Activated T-helper 1 cell treated with Interleukin-2 at 50 U/mL for 16 hours (primary cell): ENCODE measurements at places on chromosomes 5 and 9.

GRCh38 chr5:9187614-9188013 lies 358.3 kb downstream of the SEMA5A start:
- no peak for DNase-seq

DNA sequence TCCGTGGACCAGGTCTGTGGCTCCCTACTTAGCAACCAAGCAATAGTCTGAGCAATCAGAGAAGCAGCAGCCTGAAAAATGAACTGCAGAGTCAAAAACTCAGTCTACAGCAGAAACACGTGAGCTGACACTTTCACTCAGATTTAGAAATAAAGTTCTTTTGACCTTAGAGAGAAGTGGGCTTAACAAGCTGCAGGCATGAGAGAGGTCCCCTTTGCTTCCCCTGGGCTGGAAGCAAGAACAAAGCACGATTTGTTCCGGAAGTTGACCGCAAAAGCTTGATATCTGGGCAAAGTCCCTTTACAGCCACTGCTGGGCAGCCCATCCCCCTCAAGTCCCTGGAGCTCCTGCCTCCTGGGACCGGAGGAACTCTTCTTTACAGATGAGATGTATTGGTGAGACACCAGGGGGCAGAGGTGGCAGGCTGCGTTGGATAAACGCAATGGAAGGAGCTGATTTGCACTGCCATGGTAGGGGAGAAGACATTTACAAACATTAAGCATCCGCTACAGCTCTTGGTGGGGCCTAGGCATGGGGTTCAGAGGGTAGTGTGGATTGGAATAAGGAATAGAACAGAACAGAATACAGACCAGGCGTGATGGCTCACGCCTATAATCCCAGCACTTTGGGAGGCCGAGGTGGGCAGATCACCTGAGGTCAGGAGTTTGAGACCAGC lies 5.8 kb upstream of the SOWAHA start:
- DNase-seq = no peak

GRCh38 chr5:164119806-164120447 lies 614.5 kb downstream of the MAT2B start:
- no peak for DNase-seq

DNA sequence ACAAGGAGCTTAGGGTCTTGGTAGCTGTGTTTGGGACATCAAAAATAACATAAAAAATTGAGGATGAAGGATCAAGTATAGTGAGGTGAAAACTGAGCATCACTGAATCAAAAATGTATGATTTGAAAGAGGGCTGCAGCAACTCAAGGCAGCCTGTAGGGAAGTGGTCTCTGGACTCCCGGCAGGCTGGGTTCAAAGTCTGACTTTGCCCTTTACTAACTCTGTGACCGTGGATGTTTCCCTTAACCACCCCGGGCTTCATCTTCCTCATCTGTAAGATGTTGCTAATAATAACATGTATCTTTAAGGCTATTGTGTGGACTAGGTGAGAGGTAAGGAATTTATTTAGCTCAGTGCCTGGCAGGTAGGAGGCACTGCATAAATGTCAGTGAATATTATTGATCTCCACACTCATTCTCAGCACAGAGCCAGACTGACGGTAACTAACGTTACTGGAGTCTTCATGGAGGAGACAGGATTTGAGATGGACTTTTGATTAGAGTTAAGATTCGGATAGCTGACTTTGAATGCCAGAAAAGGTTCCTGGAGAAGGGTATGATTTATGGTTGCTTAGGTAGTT lies 367.3 kb downstream of the NDUFS4 start:
- DNase-seq = no peak

GRCh38 chr5:142808878-142809598 lies 38.9 kb downstream of the ARHGAP26 start:
- DNase-seq = no peak

GRCh38 chr9:27368316-27368985 lies 71.5 kb upstream of the EQTN start:
- DNase-seq = no peak

- no peak for DNase-seq
Observed at GRCh38 chr9:126515001-126515872, 98.5 kb upstream of the LMX1B start.

DNA sequence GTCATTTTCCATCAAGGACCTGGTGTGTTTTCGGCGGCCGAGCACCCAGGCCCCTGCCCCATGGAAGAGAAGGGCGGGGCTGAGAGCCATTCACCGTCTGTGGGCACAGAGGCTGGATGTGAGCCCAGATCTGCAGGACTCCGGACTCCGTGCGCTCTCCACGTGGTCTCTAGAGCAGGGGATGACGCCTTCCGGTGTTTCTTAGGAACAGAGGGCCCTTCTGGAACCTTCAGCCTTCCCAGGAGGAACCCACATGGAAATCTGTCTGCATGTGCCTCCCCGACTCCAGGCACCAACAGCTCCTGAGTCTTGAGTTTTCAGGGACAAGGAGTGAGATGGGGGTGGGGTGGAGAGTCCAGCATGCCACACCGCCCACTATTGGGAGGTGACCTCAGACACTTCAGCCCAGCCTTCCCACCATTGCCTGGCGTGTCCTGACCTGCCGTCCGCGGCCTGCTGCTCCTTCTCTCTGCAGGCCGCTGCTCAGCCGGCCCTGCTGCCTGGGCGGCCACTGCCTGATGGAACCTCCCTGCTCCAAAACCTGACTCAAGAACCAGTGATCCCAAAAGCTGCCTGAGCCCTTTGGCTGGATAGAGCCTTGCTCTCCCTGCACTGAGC lies 2.4 kb upstream of the RXRA start:
- no peak for DNase-seq

- no peak for DNase-seq
Observed at GRCh38 chr5:10459080-10460055, 17.7 kb downstream of the ROPN1L start.

DNA sequence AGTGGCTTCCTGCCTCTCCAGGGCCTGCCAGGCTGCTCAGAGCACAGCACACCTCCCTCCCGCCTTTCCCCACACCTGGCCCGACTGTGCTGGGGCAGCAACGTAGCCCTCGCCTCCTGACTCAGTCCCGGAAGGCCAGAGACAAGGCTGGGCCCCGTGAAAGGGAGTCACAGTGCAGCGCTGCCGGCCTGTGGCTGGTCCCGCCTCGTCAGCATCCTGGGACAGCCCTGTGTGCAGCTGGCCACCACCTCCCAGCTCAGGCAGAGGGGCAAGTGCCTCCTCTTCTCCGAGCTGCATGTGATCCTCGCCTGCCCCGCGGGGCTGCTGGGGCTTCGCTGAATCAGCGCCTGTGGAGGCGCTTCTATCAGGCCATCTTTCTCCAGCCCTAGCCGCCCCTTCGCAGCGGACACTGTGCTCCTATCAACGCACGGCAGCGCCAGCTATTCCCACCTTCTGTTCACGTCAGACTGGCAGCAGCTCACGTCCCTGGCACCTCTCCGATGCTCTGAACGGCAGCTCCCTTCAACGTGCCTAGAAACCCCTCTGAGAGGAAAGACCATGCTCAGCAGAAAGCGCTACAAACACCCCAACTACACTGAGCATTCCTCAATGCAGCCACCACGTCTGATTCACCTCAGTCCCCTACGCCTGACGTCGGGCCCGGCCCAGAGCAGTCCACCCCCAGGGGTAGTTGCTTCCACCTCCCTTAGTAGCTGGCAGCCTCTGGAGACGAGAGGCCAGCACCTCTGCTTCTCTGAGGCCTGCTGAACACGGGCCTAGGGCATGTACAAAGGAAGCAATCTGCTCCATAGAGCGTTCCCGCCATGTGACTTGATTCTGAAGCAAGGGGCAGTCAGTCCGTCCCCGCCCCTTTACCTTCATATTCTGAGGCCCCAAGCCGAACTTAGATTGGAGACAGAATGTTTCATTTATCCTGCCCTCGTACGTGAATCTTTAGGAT lies 78.8 kb downstream of the GPR21 start:
- DNase-seq = no peak

- no peak for DNase-seq
Observed at GRCh38 chr9:4742246-4742645, 1.2 kb upstream of the AK3 start.

- no peak for DNase-seq
Observed at GRCh38 chr5:124948062-124948753, 201.8 kb upstream of the ZNF608 start.

DNA sequence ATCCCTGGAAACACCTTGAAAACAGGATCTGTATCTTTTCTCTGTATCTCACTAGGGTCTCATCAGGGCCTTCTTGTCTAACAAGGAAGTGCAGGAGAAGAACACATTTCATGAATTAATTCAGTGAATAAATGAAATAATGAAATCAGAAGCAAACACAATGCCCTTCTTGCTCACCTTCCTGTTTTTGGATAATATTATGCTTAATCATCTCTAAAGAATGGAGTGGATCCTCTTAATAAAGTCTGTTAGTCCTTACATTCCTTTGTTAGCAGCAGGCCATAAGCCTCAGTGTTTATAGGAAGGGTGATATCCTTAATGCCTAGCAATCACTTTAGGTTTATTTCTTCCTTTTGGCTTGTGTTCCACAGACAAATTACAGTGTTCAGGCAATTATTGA lies 837.1 kb upstream of the SEMA6A start:
- no peak for DNase-seq

- no peak for DNase-seq
Observed at GRCh38 chr9:33300546-33300945, 10.2 kb downstream of the NFX1 start.

- DNase-seq = no peak
Observed at GRCh38 chr5:14681236-14681752, 16.8 kb downstream of the OTULIN start.

GRCh38 chr9:99414321-99414720 lies 192.2 kb downstream of the SEC61B start:
- DNase-seq = no peak

DNA sequence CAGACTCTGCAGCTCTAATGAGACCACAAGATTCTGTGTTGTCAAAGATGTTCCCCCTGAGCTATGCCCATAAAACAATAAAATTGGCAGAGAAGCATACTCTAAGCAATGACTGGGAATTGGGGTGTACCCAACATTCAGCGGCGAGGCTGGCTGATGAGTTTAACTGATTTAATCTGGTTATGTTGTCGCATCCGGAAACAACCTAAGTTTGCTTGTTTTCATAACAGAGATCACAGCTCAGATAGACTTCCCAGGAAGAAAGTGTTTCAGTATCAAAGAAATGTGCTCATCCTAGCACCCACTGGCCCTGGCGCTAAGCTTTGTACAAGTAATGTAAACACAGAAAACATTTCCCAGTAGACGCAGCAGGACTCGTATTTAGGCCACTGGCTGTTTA lies 7.4 kb downstream of the SEMA5A start:
- DNase-seq = no peak

- DNase-seq = no peak
Observed at GRCh38 chr9:123997665-123998277, 13.8 kb upstream of the LHX2 start.

DNA sequence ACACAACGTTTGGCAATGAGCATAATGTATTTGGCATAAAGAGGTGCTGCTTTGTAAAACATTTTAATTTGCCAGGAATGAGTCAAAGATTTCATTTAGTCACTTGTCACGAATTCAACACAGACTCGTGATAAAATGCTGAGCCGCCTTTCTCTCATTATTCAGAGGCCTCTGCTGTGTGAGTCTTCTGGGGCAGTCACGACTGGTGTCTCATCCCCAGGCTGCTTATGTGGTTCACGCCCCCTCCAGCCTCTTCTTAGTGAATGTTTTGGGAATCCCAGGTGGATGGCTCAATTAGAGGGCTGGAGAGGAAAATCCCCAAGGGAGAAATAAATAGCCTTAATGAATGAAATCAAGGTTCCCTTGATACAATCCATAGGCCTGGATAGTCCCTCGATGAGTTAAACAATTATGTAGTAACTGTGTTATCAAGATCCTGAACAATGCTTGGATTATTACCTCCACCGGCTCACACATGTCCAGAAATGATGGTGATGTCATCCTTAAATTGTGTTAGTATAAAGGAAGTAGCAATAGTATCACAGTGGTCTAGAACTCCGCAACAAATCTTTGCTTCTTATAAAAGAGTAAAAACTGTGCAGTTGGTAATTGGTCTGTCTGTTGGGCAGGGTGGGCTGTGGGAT lies 192.1 kb upstream of the ADAMTS16 start:
- DNase-seq = no peak

GRCh38 chr5:143228597-143229293 lies 174.7 kb downstream of the NR3C1 start:
- no peak for DNase-seq

GRCh38 chr5:112742424-112742823 lies 4.7 kb downstream of the APC start:
- DNase-seq = no peak

DNA sequence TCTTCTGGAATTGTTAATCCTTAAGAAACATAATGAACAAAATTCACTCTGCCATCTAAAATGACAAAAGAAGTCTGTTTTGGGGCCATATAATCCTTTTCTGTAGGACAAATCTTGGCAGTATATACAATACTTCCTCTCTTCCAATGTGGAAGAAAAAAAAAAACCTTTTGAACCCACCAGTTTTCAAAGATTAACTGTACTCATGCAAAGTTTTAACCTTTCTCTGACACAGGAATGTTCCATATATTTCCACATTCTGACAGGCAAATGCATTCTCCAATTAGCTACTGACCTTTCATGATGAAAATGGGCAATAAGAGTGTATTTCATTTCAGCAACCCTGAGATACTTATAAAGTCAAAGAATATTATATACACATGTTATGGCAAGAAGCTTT lies 65.4 kb downstream of the RNF130 start:
- no peak for DNase-seq

- no peak for DNase-seq
Observed at GRCh38 chr5:59517926-59518585, 375.5 kb downstream of the PDE4D start.

DNA sequence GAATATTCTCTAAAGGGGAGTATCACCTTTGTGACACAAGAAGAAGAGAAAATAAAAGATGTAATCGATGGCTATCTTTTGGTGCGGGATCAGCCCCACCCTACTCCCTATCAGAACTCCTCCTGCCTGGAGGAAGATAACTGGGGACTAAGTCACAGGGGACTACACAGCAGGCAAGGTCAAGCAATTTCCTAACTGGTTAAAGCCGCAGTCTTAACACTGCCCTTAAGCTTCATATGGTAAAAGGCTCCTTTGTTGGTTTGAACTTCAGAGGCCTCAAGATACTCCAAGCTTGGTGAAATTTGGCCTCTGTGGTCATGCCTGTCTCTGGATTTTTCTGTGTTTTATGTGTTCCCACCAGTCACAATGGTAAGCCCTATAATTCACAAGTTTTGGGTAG lies 1.3 kb upstream of the SHISAL2B start:
- DNase-seq = no peak

- no peak for DNase-seq
Observed at GRCh38 chr5:134724872-134725271, 13.5 kb upstream of the CAMLG start.

DNA sequence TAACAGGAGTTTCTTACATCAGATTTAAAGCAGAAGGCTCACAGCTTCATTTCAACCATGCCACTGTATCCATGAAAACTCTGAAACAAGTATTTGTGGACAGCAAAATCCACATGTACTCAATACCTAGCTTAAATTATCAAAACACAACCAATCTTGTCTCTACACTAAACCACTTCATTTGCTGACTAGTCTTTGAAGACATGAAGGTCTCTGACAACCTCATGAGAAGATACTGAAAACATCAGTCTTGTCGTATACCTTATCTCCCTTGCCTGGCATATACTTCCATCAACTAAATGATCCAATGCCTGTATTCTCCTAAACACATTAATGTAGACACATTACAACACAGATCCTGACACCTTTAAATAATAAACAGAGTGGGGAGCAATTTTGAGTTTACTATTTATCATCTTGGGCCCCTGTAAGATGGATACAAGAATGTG lies 2.9 kb downstream of the RPS23 start:
- DNase-seq = no peak

- DNase-seq = no peak
Observed at GRCh38 chr9:131318231-131319085, 28.9 kb downstream of the PLPP7 start.
